Stimulated activated CD4-positive, alpha-beta T cell treated with anti-CD3 and anti-CD28 coated beads, TNF-alpha, amount 100 ng/mL, for 24 hours (primary cell): ENCODE measurements at places on chromosomes 2 and 18.
A peak's percentile ranks its signal among the peaks of the same experiment; 100 is the strongest.

DNA sequence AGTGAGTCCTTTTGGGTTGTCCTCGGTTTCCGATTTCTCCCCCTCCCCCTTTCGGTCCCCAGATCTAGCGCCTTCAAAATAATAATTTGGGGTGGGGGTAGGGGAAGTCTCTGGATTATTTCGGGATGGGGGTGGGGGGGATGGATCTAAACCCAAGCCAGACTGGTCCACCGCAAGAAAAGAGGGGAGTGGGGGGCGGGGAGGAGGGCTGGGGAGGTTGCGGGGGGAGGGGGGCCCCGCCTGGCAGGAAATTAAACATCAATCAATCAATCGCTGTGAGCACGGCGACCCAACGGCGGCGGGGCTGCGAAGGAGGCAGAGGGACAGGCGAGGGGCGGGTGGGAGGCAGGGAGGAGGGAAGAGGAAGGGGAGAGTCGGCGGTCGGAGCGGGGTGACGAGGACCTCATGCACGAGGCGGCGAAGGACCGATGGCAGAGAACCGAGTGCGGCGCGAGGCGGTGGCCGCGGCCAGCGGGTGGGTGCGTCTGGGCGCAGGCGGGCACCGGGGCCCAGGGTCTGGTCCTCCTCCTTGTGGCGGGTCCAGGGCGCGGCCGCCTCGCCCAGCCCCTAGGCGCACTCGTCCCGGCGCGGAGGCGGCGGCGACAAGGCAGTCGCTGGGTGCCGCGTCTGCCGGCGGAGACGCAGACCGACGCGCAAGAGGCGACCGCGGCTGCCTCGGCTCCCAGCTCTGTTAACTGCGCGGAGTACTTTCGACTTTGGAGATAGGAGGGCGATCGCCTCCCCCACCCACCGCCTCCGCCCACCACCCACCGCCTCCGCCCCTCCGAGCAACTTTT lies 468 bp upstream of the SATB2 start:
- DNase-seq: no peak

GRCh38 chr2:240126731-240127130 lies 9.4 kb downstream of the COPS9 start:
- no peak for DNase-seq

- DNase-seq: no peak
Observed at GRCh38 chr2:211881449-211881848, 657.2 kb downstream of the ERBB4 start.

- DNase-seq: no peak
Observed at GRCh38 chr2:185782223-185782769, 43.7 kb downstream of the FSIP2 start.

DNA sequence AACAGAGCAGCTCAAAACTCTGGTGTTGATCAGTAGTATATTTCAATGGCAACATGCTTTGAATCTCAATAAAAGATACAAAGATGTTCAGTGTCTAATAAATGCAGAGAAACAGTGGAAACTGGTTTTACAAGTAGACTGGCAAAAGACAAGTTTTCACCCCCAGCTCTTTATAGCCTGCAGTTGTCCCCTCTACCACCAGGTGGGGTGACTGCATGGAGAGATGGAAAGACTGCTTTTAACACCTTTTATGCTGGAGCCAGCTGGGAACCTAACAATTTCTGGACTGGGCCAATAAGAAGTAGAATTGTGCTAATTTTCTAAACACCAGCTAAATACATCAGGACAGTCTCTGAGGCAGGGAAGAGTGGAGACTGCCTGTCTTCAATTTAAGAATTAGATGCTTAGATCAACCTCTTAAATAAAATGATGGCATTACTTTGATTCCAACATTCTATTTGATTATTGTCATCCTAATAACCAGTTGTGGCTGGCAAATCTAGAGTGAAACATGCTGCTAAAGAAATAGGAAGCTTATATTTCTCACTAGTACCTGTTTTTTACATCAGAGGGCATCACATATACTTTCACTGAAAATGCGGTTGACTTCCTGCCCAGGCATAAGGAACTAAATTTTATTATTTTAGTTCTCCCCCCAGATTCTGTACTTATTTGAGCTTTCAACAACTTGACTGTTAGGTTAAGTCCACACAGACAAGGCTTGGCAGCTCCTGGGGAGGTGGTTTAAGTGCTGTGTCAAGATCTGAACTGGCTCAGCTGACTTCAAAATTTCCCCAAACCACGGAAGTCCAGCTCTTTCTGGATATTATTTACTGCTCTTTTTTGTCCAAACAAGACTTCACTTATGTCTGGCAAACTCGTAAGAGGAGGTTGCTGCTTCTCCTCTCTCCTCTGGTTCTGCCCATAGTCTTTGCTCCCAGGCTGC lies 140.5 kb downstream of the TPGS2 start:
- peak; percentile 46 for DNase-seq

GRCh38 chr2:9777081-9777480 lies 66.2 kb upstream of the TAF1B start:
- no peak for DNase-seq

GRCh38 chr18:34493566-34494358 lies 216.3 kb upstream of the DTNA start:
- DNase-seq: no peak

DNA sequence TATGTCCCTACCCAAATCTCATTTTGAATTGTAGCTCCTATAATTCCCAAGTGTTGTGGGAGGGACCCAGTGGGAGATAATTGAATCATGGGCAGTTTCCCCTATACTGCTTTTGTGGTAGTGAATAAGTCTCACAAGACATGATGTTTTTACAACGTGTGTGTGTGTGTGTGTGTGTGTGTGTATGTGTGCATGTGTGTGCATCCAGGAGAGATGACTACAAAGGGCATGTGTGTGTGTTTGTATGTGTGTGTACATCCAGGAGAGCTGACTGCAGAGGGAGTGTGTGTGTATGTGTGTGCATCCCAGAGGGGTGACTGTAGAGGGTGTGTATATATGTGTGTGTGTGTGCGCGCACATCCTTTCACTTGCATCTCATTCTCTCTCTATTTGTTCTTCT lies 86.7 kb downstream of the KCNS3 start:
- DNase-seq: no peak

- DNase-seq: no peak
Observed at GRCh38 chr2:62029910-62030309, 124.4 kb downstream of the COMMD1 start.

DNA sequence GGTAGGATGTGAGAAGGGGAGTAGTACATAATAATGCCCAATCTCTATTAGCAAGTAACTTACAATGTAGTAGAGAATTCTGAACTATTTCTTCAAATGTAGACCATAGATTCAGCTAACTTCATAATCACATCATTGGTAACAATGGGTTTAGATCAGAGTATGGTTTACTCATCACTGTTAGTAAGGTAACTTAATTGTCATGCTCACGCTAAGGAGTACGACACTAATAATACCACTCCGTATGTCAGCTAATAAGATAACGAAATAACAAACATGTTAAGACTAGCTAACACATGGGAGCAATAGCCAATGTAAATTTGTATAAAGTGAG lies 56.4 kb upstream of the CCDC141 start:
- DNase-seq: no peak

GRCh38 chr18:67132919-67133318 lies 383.6 kb downstream of the DSEL start:
- no peak for DNase-seq

DNA sequence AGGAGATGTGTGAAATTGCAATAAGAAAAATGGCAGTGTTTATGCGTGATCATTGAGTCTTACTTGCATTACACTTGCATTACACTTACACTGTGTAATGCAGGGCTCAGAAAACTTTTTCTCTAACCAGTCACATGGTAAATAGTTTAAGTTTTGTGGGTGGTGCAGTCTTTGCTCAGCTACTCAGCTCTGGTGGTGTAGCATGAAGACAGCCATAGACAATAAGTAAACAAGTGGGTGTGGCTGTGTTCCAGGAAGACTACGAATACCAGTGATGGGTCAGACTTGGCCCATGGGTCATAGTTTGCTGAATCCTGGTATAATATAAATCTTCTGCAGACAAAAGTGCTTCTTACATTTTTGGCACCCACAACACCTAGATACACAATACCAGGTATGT lies 115.6 kb upstream of the CYP1B1 start:
- no peak for DNase-seq

- no peak for DNase-seq
Observed at GRCh38 chr2:56130463-56131070, 53.2 kb upstream of the CCDC85A start.

DNA sequence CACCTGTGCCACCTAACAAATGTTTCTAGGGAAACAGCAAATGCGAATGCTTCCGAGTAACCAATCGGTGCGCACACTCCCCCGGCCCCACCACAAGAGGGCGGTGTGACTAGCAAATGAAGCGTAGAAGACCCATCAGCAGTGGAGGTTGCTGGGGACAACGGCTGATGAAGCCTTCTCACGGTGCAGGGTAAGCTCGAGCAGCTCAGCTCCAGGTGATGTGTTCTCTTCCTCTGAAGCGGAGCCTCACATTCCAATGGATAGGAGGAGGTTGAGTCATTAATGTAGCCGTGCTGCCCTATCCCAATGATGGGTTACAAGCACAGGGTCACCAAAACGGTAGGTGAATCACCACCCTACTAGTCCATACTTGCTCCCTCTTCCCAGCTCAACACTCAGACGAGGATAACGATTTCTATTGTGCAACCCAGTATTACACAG lies 127.6 kb upstream of the TWIST2 start:
- peak; percentile 53 for DNase-seq

GRCh38 chr2:112032224-112032586 lies 22.9 kb upstream of the TMEM87B start:
- DNase-seq: no peak

DNA sequence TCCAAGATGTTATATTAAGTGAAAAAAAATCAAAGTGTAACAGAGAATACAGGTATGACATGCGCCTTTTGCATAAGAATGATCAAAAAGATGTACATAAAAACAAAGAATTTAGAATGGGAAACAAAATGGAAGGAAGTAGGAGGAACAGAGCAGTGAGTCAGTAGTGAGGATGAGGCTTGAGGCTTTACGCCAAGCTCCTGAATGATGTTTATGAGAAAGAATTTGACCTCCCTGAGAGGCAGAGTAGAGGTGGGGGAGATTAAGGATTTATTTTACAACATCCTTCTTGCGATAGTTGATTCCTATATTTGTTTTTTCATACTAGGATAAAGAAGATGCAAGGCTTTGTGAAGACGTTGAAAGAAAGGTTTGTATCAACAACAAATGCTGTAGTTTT lies 81.4 kb downstream of the DCDC2C start:
- no peak for DNase-seq

- DNase-seq: no peak
Observed at GRCh38 chr2:140246058-140246457, 1465.9 kb upstream of the NXPH2 start.

DNA sequence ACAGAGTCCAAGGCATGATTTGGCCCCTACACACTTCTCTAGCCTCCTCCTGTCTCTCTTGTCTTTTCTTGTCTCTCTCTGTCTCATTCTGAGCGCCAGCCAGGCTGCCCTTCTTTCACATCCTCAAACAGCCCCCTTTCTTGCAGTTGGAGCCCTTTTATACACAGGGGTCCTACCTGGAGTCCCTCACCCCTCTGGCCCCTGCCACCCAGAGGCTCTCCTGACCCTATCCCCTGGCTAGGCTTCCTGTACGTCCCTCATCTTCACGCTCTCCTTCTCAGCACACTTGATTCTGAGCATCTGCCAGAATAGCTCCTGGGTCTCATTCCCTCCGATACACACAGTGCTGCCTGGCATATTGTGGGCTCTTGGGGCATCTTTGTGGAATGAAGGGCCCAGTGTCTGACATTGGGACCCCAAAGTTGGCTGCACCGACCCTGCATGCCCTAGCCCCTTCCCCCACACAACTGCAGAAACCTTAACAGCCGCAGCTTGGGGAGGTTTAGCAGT lies 261.9 kb downstream of the DYSF start:
- no peak for DNase-seq

- no peak for DNase-seq
Observed at GRCh38 chr2:62831729-62832128, 126.2 kb downstream of the EHBP1 start.

DNA sequence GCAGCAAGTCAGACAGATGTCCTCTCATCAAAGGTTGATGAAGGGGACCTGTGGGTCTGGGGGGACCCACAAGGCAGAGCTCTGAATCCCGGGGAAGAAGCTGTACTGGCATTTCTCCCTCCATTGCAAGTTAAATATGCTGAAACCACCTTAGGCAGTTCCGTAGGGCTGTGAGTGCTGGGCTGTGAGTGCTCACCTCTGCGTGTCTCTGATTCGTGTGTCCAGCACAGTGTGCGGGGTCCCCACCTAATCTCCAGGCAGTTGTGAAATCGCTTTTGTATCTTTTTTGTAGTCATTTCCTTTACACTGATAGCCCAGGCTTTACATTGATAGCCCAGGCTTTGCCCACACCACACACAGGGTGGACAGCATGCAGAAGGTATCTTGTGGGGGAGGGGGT lies 80.6 kb downstream of the MAP4K4 start:
- no peak for DNase-seq
